ENCODE measurements at places on chromosomes 3 and 15. TPM values are rescaled to one million over a fixed set of nuclear protein-coding genes. Genes with fewer than 3 reads are reported as not detected.

Gene GPR27
- not detected for total RNA-seq

Gene DUOX2
- total RNA-seq: not detected

Gene CD86
- total RNA-seq: not detected

Gene ANKRD34C
- total RNA-seq: not detected

Gene HRH1
- total RNA-seq: 16.2 TPM

Gene P2RY13
- total RNA-seq: not detected

Gene CYFIP1
- 135 TPM for total RNA-seq

Gene SKOR1
- 0.15 TPM for total RNA-seq

Gene SLC12A1
- total RNA-seq: not detected

Gene TEX55
- not detected for total RNA-seq

Gene NDUFB4
- 140 TPM for total RNA-seq

Gene C3orf70
- 0.18 TPM for total RNA-seq

Gene MASP1
- 0.31 TPM for total RNA-seq

Gene VPS13C
- 57.5 TPM for total RNA-seq

Gene STXBP5L
- not detected for total RNA-seq

Gene NRROS
- 14.4 TPM for total RNA-seq

Gene OXTR
- 0.67 TPM for total RNA-seq

Gene CDCP1
- not detected for total RNA-seq

Gene PAK6
- not detected for total RNA-seq

Gene SGO1
- total RNA-seq: 15.5 TPM

Gene THBS1
- total RNA-seq: 8,883 TPM

Gene SNTN
- not detected for total RNA-seq

Gene ATP10A
- total RNA-seq: not detected

Gene MYZAP
- 8.1 TPM for total RNA-seq

Gene ZDHHC23
- 1.9 TPM for total RNA-seq

Gene GHRL
- total RNA-seq: not detected

Gene ANKRD63
- not detected for total RNA-seq

Gene TMEM207
- not detected for total RNA-seq

Gene CCR4
- total RNA-seq: not detected

Gene CTXN2
- total RNA-seq: 0.14 TPM

Gene NTRK3
- total RNA-seq: not detected

Gene SOX14
- not detected for total RNA-seq

Gene KNG1
- total RNA-seq: not detected

Measured in endothelial cell of umbilical vein (primary cell).